ENCODE measurements at places on chromosomes 1 and 21.

DNA sequence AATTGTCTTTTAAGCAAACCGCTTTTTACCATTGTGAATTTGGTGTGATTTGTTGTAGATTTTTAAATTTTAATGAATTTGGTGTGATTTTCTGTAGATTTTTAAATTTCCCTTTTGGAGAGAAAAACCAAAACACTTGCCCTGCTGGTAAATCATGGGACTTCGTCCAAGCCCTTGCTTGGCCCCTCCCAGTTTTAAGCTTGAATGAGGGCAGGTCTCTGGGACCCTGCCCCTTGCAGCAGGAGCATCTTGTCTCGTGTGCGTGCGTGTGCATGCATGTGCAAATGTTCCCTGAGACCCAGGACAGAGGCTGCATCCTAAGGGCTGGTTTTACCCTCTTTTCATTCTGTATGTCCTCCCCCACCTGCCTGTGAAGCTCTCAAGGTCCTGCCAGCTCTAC is 248.6 kb downstream of the GREM2 start:
- no peak for DNase-seq

GRCh38 chr21:42552407-42553336 is 39.0 kb downstream of the SLC37A1 start:
- DNase-seq = no peak

DNA sequence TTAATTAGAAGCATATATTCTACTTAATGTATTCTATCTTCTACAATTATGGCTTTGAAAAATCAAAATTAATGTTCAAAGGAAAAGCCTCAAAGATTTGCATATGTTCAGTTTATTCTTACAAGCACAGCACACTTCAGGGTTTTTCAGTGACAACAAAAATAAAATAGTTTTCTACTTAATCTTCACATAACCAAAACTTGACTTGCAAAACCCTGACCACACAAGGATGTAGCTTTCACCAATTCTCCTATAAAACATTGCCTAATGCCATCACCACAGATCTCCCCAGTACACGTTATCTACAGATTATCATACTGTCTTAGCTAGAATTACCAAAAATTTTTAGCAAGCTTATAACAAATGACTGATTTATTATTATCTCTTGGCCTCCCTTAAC is 23.3 kb downstream of the LPAR3 start:
- no peak for DNase-seq

DNA sequence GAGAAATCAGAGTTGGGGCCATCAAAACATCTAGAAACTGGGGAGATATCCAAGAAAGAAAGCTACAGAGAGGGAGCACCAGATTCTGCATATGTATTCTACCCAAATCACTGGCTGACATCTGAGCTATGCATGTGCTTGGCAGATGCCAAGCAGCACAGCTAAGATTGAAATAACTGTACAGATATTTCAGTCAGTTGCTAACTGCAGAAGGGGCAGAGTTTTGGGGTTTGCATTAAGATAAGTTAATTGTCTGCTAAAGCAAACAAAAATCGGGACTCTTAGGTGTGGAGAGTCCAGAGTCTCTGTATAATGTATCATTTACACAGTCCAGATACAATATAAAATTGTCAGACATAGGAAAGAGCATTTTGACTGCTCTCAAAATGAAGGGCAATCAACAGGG is 437.1 kb downstream of the PTBP2 start:
- DNase-seq = no peak

DNA sequence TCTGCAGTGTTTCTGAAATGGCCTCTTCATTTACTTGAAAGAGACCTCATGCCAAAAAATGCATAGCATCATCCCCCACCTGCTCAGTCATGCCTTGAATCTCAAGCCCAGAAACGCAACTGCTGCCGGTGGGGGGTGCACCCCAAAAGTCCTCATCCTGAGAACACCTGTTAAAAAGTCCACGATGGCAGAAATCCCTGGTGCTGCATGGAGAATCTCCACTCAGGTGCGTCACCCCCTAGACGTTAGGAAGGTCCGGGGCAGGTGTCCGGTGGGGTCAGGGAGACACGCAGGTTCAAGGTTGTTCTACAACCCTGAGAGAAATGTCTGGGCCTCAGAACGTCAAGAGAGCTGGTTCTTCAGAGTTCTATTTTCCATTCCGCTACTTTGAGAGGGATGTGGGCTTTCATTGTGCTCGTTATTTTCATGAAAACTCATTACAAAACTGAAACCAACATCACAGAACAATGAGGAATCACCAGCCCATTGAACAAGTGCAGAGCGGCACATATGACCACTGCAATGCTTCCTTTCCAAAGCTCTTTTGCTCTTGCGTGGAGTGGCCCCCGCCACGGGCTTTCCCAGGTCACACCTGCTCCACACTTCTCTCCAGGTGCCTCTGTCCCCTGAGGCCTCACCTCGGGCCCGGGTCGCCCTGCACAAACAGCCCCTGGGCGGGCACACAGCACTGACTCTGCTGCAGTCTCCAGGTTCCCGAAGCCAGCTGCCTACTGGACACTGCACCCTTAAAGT is 201.9 kb downstream of the TOMM20 start:
- no peak for DNase-seq

DNA sequence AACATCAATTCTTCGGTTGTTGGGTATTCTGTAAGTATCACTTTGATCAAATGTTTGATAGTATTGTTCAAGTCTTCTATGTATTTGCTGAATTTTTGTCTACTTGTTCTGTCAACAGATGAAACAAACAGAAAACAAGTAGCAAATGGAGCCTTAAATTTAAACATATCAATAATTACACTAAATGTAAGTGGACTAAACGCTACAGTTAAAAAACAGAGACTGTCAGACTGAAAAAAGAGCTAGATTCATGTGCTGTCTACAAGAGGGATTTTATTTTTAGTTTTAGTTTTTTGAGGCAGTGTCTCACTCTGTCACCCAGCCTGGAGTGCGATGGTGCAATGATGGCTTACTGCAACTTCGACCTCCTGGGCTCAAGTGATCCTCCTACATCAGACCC is 10.7 kb upstream of the RAD54L start:
- DNase-seq = no peak

DNA sequence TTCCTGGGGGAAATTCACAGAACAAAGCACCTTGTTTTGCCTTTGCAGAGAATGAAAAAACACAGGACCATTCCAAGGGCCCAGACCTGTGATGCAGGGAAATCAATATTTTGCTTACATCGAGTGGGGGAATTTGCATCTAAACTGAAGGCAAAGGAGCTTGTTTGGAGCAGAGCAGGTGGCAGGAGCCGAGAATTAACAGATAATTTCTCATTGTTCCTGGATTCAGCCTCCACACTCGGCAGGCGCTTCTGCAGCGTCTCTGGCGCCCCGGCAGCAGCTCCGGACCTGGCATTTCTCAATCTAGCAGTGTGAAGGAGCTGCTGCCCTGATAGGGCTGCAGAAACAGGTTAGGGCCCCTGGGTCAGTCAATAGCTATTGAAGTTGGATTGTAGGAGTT is 2.0 kb upstream of the SYT6 start:
- no peak for DNase-seq

Measured in T47D (cell line).